T-helper 1 cell (primary cell): ENCODE measurements at places on chromosomes 4 and X.

DNA sequence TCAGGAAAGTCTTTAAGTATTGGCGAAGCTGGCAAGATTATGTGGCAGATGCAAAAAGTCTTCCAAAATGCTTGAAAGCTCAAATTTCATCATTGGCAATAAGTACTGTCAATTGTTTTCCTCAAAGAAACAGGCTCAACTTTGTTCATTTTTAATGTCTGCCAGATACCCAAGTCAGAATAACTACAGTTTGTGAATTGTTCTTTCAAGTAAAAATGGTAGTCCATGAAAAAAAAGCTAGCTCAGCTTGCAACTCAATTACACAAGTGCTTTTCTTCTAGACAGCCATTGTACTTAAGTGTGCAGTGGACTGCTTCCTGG, 70.5 kb downstream of the AFF1 start:
- DNase-seq: no peak

DNA sequence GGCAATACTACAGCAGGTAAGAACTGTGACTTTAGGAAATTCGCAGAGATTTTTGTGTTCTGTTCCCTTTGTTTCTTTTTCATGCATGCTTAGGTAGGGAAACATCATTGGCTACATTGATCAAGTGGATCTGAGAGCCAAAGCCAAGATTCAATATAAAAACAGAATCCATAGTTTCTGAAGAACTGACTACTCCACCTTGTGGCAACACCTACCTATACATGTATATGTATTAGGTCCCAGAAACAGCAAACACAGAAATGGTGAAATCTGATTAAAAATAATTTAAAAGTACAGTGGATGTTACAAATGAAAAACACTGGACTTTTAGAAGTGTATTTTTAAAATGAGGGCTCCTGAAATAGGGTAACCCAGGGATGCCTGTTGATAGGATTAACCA, 322.6 kb upstream of the MAOA start:
- no peak for DNase-seq

- DNase-seq: no peak
Measured at GRCh38 chrX:110145854-110146253, 142.9 kb downstream of the TMEM164 start.

GRCh38 chr4:87327136-87327535, 4.5 kb upstream of the HSD17B13 start:
- no peak for DNase-seq

- DNase-seq: no peak
Measured at GRCh38 chr4:187685247-187685646, 310.3 kb upstream of the ZFP42 start.

DNA sequence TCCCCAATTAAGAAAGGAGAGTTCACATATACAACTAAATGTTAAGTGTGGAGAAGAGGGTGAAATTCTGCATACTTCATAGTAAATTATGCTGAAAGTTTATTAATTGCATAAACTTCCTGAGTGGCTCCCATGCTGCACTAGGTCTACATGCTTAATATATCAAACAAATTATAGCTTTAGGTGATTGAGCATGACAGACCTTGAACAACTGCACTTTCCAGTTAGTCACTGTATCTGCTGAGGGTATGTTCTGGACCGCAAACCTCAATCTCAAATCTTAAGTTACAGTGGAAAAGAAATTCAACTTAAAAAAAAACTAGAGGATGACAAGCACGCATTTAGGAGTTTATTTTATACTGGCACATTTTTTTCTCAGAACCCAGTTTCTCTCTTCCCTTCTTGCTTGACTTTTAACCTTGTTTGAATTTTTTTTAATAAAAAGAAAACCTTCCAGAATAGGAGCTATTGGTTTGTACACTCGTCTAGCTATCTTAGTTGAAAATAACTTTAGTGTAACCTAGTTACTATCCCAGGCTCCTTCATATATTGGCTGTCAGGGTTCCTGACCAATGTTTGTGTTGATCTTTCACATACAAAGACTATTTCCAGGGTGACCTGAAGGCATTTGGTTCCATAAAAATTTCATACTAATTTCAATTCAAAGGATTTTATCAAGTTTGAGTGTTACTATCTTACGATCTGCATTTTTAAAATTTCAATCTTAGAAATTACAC, 10.2 kb upstream of the FAM120C start:
- no peak for DNase-seq

GRCh38 chr4:85864259-85865205, 389.6 kb downstream of the ARHGAP24 start:
- DNase-seq: no peak

GRCh38 chrX:45515262-45516215, 314.9 kb upstream of the DIPK2B start:
- peak; percentile 19 for DNase-seq

DNA sequence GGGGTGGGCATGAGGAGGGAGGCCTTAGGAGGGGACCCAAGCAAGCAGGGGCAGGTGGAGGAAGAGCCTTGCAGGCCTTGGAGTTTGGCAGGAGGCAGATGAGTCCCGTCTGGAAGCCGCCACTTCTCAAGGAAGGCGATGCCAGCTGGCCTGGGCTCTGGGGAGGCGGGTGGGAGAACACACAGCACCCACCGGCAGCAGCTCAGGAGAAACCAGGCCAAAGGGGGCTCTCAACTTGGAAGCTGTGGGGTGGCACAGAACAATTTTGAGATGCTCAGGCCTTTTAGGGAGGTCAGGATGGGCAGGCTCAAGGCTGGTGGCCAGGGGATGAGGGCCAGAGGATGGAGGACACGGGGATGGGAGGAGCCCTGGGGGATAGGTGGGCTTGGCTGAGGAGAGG, 11.6 kb upstream of the DUSP9 start:
- no peak for DNase-seq

DNA sequence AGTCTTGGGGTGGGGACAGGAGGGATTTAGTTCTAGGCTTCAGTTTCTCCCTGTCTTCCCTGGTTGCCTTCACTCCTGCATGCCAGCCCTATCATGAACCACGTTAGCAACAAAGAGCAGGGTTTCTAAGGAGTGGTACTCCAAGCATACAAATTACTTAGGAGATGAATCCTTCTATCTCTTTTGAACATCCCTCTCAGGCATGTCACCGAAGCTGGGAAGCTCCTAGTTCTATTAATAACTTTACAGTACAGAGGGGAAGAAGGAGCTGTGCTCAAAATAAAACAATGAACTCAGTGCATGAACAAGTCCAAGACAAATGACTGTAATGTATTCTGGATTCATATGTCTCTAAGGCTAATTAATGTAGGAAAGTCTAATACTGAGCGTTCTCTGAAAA, 450.6 kb upstream of the RASGEF1B start:
- no peak for DNase-seq

- DNase-seq: no peak
Measured at GRCh38 chr4:181601103-181601502, 642.1 kb upstream of the TENM3 start.

- DNase-seq: no peak
Measured at GRCh38 chrX:68533656-68534055, 34.8 kb downstream of the YIPF6 start.
